ENCODE measurements at places on chromosomes 7 and 10.

- DNase-seq, result peak; percentile 71
Observed at GRCh38 chr7:13742811-13743210, 246.7 kb downstream of the ETV1 start.

DNA sequence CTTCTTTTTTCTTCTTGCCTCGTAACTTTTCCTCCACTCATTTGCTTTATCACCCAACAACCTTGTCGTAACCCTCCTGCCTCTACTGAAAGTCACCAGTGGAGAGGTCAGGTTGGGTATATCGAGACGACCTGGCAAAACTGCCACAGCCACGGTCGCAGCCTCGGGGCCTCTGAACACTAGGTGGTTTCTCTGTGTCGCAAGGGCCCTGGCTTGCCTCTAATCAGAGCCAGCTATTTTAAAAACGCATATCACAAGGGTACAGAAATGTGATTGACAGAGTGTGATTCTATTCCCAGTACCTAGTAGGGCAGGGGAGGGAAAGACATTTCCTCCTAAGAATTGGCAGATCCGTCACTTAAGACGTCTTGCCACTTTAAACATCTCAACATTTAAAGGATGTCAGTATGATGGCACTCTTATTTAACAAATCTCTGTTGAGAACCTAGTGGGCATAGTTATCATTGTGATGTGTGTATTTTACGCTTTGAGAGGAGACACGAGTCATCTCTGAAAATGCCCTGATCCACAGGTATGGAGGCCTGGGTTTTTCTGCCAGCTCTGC, 197.5 kb downstream of the ARHGAP21 start:
- DNase-seq, result no peak

GRCh38 chr10:22344249-22344648, 1.0 kb upstream of the SPAG6 start:
- DNase-seq, result no peak

GRCh38 chr7:16753932-16754855, 639 bp downstream of the TSPAN13 start:
- no peak for DNase-seq

GRCh38 chr7:70805360-70805759, 326.6 kb upstream of the GALNT17 start:
- no peak for DNase-seq

DNA sequence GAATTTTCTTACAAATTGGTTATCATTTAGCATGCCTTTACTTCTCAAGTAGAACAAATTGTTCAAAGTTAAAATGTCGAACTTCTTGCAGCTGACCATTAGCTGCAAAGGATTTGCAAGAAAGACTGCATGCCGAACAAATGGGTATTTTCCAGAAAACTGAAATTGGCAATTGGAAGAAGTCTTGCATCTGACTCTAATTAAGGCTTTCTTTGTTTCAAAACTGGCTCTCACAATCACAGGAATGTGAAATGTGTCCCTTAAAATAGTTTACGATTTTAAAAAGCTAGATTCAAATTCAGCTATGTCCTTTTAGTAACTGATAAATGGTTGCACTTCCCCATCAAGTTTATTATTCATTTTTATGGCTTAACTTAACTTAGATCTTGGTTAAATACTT, 207.9 kb downstream of the ARL4A start:
- DNase-seq, result no peak

- no peak for DNase-seq
Observed at GRCh38 chr7:12025246-12025645, 185.8 kb upstream of the TMEM106B start.

GRCh38 chr7:70032649-70033048, 434.4 kb downstream of the AUTS2 start:
- no peak for DNase-seq

GRCh38 chr10:13139150-13139549, 22.2 kb upstream of the MCM10 start:
- DNase-seq, result no peak

GRCh38 chr10:75035975-75036708, 75.3 kb upstream of the SAMD8 start:
- DNase-seq, result no peak

- no peak for DNase-seq
Observed at GRCh38 chr10:51255381-51255780, 181.1 kb downstream of the PRKG1 start.

DNA sequence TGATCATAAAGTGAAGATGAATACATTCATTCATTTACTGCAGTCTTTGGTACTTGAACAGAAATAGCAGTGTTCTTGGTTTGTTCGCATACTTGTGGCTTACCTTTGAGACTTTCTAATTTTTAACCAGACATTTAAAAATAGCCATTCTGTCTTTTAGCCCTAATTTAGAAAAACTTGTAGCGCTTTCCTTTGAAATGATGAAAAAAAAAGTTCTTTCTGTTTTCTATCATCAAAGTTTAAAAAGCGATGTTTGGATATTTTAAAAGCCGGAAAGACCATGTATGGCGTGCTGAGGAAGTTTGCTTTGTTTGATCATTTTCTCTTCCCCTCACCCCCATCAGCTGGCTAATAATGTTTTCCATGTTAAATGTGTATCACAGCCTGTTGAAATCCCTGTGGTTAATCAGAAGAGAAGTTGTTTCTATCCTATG, 116.3 kb downstream of the CUX1 start:
- no peak for DNase-seq

DNA sequence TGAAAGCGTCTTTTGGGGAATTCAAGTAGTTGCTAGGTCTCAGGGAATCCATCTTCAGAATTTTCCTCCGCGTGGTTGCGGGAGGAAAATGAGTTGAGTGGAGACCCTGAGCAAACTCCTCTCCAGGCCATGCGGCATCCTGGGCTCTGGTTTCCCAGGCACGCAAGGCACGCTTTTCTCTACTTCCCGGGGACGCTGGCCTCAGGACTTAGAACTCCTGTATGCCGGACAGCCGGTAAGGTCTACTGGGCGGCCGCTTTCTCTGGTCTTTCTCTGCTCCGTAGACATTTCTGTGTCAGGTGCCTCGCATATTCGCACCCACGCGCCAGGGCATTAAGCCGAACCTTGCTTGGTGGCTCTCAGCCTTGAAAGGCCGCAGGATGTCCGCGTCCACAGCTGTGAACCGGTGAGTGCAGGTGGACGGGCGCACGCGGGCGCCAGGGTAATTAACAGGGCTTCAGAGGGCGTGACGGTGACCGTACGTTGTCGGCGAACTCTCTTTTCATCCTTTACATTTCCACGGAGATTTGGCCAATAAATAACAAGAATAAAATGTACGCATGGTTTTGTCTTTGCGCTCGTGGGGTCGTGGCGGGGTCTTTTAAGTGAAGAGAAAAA, 992 bp upstream of the RBM20 start:
- no peak for DNase-seq

GRCh38 chr7:95279417-95279816, 44.9 kb downstream of the PON1 start:
- DNase-seq, result no peak

- DNase-seq, result peak; percentile 32
Observed at GRCh38 chr10:22436893-22437619, 91.8 kb downstream of the SPAG6 start.

DNA sequence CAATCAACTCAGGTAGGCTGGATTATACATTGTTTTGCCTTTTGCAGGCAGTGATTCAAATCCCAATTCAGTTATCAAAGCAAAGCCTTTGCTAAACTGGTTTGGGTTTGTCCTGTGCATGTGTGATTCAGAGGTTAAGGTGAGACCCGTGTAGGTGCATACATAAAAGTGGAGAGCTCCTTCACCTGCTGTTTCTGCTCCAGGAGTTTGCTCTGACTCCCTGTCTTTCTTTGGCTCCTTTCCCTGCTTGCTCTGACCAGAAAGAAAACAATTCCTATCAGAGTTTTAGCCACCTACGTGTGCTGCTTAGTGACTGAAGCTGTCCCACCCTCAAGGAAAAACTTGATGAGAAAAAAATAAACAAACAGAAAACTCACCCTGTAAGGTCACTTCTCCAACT, 101.1 kb downstream of the TPST1 start:
- DNase-seq, result no peak

DNA sequence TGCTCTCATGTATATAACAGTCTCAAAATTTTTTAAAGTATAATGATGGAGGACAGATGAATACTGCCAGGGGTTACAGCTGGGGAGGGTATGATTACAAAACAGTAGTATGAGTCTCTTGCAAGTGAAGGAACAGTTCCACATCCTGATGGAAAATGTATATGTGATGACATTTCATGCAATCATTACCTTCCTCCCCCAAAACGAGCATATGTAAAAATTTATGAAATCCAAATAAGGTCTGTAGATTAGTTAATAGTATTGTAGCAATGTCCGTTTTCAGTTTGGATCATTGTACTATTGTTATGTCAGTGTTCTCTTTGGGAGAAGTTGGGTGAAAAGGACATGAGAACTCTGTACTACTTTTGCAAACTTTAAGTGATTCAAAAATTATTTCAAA, 38.0 kb downstream of the DRGX start:
- DNase-seq, result no peak

GRCh38 chr10:133393401-133394063, 425 bp upstream of the MTG1 start:
- no peak for DNase-seq

DNA sequence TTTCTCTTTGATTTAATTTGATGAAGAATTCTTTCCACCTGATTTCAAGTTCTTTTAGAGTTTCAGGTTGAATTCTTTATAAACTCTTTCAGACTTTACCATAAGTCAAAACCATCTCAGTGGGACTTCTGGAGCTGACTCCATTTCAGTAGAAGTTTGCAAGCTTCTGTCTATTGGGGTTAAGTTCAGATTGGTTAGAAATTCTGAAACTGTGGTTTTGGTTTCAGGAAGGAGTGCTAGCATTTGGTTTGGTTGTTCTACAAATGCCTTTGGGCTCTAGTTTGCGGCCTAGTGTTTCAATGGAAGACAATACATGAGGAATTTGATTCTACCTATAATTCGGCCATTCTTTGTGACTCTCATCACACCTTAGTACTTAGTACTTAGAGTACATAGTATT, 176.8 kb upstream of the RHOBTB1 start:
- no peak for DNase-seq

DNA sequence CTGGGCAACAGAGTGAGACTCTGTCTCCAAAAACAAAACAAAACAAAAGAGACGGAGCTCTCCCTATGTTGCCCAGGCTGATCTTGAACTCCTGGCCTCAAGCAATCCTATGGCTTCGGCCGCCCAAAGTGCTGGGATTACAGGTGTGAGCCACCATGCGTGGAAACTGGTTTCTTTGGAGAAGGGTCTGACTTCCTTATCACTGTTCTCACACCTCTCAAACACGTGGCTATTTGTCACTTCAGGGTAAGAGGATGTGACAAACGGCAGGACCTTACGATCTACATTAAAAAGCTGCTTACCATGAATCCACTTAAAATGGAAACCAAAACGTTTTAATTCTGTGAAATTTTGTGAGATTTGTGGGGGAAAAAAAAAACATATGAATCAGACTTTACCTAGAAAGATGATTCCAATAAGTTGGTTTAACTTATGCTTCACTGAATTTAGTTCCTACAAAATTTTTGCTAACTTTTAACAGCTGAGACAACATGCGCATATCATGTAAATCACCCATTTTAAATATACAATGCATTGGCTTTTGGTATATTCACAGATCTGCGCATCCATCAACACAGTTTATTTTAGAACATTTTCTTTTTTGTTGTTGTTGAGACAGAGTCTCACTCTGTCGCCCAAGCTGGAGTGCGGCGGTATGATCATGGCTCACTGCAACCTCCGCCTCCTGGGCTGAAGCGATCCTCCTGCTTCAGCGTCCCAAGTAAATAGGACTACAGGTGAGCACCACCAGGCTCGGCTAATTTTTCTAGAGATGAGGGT, 18.7 kb upstream of the FOXK1 start:
- no peak for DNase-seq

GRCh38 chr10:20953120-20953519, 56.0 kb upstream of the NEBL start:
- no peak for DNase-seq

DNA sequence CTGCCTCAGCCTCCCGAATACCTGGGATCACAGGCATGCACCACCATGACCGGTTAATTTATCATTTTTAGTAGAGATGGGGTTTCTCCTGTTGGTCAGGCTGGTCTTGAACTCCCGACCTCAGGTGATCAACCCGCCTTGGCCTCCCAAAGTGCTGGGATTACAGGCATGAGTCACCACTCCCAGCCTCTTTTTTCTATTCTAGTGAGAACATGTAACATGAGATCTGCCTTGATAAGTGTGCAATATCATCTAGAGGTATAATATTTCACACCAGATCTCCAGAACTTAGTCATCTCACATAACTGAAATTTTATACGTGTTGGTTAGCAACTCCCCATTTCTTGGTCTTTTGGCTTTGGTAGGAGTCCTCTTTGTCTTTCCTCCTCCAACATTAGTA, 656.9 kb downstream of the CNTNAP2 start:
- peak; percentile 91 for DNase-seq

DNA sequence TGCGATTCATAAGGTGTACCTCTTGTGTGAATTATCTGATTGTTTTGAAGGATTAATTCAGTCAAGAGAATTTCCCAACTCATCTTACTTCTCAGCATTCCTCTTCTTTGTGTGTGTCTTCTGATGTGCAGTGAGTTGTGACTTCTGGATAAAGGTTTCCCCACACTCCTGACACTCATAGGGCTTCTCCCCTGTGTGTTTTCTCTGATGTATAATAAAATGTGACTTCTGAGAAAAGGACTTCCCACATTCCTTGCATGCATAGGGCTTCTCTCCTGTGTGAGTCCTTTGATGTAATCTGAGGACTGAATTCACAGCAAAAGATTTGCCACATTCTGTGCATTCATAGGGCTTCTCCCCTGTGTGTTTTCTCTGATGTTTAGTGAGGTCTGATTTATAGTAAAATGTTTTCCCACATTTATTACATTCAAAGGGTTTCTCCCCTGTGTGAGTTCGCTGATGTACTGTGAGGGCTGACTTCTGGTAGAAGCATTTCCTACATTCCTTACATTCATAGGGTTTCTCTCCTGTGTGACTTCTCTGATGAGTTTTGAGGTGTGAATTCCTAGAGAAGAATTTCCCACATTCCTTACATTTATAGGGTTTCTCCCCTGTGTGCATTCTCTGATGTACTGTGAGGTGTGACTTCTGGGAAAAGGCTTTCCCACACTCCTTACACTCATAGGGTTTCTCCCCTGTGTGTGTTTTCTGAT, 24.2 kb downstream of the ZNF25 start:
- no peak for DNase-seq

DNA sequence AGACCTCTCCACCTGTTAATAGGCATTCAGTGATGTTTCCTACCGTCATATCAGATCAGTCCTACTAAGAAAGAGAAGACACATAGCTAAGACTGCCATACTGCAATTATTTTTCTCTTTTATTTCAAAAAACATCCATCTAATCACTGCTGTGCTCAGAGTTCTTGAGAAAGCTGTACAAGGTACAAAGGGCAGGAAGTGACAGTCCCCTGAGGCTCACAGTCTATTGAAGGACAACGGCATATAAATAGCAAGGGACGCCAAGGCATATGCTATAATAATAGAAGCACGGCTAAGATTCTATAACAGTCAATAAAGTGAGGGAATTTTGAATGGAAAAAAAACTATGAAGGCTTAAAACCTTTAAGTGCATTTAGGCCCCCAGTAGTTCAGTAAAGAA, 415.3 kb upstream of the NRP1 start:
- DNase-seq, result no peak

GRCh38 chr7:32068411-32069101, 1.7 kb downstream of the PDE1C start:
- no peak for DNase-seq

GRCh38 chr7:22564511-22565045, 64.6 kb upstream of the STEAP1B start:
- DNase-seq, result no peak

GRCh38 chr7:117986645-117987269, 113.5 kb upstream of the CTTNBP2 start:
- no peak for DNase-seq

GRCh38 chr10:1406132-1406966, 331.0 kb downstream of the ADARB2 start:
- DNase-seq, result no peak

Measured in NCI-H460 (cell line).